ENCODE measurements at places on chromosomes 5 and 9. TPM values are rescaled to one million over a fixed set of nuclear protein-coding genes. Genes with fewer than 3 reads are reported as not detected.

DNA sequence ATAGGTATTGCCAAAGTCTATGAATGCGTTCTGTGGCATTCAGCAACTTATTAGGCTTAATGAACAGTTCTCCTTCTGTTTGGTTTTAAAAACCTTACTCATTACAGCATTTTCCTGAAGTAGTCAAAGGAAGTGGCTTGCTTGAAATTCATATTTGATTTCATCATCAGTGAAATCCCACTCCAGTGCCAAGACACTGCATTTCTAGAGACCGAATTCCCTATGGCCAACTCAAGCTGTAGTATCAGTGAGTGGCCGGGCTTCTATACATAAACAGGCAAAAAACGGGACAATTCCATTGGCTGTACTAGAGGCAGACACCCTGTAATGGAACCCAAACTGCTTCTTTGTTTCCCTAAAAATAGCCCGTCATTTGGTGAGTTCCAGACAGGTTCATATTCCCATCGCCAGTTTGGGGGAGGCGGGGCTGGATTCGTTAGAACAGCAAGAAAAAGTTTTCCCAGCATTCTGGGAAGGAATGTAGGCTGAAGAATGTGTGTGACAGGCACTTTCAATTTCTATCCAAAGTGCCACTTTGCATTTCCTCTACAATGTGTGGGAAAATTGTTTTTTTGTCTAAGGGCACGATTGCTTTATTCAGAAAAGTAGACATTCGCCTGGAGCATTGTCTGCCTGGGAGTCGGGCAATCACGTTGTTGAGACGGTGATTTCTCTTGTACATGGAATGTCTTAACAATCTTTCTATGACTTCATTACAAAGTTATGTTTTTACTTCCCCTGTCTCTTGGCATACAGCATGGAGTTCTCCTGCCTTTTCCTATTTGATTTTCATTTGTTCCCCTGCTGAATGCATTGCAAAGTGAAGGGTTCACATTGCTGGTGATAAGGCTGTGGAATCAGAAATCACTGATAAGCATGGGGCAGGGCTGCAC is 141.8 kb upstream of the MAST4 start:
- no peak for DNase-seq

DNA sequence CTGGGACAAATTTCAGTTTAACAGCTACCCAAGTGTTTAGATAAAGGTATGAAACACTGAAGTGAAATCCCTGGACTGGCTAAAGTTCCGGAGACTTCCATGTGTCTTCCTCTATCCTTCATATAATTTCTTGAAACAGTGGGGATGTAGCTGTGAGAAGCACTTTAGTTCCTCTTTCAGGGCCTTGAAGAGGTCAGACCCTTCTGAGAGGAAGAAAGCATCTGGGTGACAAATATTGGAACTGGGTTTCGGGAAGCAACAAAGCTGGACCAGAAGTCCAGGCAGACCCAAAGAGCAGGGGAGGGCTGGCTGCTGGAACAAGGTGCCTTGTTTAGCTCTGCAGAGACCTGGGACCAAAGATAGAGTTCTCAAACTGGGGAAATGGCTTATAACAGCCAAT is 75.4 kb upstream of the ZFAND5 start:
- no peak for DNase-seq

DNA sequence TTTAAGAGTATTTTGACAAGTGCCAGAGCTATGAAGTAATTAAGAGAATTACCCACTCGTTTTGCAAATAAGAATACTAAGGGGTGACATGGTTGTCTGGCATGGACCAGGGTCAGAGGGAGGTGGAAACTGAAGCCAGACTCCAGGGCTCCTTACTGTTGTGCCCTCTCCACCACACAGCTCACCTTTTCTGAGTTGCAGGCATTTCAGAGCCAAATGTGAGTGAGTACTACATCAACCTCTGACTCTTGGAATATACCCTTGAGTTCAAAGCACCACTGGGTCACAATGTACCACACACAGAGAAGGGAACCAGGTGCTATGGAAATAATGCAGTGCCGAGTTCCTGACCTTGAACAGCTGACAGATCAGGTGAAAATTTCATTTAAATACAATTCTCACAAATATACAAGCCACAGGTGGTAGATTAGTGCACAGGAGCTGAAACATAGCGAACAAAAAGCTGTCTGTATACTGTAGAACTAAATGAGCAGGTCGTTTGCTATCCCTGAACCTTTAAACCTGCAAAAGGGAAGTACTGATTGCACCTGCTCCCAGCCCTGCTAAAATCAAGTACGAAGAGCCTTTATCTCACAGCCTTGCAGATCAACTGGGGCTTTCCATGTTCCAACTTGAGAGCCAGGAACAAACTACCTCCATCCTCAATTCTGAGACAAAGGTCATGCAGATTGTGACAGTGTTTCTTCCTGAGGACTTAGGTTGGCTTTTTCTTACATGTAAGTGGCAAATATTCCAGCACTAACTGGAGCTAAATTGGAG is 57.0 kb downstream of the GOLM1 start:
- no peak for DNase-seq

DNA sequence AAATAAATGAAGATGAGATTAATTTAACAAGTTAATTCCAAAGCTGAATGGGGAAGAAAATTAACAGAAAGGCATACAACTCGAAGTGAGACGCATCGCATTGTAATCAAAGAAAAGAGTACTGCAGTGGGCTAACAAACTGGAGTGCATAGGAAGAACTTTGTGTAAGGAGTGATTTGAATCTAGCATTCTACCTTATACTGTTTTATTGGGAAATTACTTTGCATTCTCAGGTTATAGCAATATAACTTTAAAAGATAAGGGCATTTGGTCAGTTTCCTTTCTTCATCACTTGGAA is 124.5 kb upstream of the TLE4 start:
- DNase-seq, result no peak

DNA sequence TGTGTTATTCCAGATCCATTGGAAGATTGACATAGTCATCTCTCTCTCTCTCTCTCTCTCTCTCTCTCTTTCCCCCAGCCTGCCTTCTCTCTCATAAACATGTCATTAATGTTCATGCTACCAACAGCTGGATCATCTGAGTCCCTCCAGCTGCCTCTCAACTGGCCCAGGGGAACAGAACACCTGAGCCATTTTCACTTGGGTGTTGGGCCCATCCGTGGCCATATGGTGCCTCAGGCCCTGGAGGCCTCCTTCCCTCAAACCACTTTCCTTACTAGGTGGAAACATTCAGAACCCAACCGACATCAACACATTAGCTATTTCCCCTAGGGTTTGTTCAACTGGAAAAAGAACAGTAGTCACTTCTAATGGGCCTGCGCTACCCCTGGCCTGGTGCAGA is 196.2 kb downstream of the FRMD3 start:
- DNase-seq, result no peak

- no peak for DNase-seq
Measured at GRCh38 chr5:13609504-13609903, 335.0 kb downstream of the DNAH5 start.

GRCh38 chr9:117470902-117471301 is 56.0 kb upstream of the ASTN2 start:
- no peak for DNase-seq

GRCh38 chr5:147956842-147957223 is 50.5 kb upstream of the C5orf46 start:
- DNase-seq, result no peak

DNA sequence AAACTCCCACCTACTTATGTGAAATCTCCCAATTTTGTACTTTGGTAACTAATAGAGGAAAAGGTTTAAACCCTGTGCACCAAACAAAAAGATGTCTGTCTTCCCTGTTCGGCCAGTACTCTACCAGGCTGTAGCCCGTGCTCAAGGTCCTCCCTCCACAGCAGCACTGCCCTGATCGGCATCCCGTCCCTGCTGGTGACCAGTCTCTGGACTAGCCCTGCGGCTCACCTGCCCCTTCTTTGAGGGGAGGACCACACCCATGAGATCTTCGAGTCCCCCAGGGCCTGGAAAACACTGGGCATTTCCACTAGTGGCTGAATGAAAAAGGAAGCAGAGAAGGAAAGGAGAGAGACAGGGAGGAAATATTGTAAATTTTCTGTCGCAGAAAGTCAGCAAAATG is 2.8 kb downstream of the GFPT2 start:
- no peak for DNase-seq

- no peak for DNase-seq
Measured at GRCh38 chr5:18003784-18004183, 369.5 kb downstream of the TAF11L14 start.

- no peak for DNase-seq
Measured at GRCh38 chr9:110877374-110877773, 160.9 kb downstream of the LPAR1 start.

DNA sequence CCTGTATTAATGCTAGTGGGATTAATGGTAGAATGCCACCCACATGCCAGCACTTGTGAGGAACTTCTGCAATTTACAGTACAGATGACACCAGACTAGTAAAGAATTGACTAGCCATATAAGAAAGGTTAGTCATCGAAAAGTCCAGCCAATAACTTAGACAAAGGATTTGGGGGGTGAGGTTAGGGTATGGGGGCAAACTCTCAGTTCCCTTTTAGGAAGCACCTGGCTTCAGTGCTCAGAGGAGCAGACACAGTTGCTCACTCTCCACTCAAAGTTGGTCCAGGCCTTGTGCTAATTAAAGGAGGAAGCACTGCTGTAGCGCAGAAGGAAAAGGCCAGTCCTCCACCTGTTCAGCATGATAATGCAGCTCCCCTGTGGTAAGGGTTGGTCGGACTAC is 25.2 kb downstream of the TGFBR1 start:
- DNase-seq, result no peak

DNA sequence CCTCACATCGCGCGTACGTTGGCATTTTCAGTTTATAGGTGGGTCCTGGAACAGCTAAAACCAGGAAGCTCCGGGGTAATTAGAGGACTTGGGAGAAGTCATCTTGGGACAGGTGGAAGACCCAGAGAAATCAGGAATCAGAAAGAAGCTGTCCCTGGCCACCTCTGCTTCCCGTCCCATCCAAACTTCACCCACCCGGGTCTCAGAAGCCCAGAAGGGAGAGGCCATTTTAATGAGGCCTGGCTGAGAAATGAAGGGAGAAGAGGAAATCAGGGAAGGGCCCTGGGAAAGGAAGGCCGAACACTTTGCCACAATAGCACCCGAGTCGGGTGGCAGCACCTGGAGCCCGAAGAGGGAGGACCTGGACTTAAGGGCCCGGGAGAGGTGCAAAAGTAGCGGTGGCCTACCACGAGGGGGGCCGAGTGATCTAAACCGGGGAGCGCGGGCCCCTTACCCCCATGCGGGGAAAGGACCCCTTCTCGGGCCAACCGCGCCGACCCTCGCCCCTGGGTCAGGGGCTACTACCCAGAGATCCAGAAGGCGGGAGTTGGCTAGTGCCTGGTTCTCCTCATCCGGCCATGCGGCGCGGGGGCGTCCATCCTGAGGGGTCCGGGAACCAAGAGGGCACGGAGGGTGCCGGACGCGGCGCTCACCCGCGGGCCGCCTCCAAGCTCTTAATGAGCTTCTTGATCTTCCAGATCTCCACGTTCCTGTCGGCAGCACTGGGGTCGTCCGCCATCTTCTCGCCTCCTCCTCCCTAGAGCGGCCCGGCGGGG is 668 bp downstream of the ETF1 start:
- DNase-seq, result peak; percentile 76

DNA sequence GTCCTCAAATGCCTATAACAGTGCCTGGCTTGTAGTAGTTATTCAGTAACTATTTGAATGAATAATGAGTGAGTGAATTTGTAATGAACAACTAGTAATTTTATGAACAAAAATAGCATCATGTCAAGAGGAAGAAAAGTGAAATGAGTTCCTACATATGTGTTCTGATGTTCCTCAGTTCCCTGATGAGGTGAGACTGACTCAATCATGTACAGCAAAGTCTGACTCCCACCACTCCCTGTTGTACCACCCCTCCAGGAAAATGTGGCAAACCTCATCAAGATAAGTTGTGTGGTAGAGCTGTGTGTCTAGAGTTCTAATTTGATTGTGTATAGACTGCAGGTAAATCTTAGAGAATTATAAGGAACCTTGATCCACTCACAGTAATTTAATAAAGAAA is 201.6 kb downstream of the GOLPH3 start:
- DNase-seq, result no peak

DNA sequence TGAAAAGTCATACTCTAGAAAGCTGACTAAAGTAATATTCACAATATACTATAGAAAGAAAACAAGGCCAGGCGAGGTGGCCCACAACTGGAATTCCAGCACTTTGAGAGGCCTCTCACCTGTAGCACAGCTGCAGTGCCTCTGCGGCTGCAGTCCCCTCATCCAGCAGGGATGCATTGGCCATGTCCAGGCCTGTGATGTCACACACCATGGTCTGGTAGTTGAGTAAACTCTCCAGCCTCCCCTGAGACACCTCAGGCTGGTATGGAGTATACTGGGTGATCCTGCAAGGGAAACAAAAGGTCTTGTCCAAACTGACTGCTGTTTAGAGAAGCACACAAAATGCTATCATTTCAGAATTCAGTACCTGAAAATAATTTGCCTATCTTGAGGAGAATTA is 35.5 kb downstream of the GLDC start:
- no peak for DNase-seq

- DNase-seq, result no peak
Measured at GRCh38 chr9:113011911-113012381, at the start of gene ZNF883. Gene ZNF883, minus strand, starts transcription at chr9:113012192.

GRCh38 chr9:16571127-16571802 is 299.2 kb downstream of the BNC2 start:
- no peak for DNase-seq

GRCh38 chr5:82809420-82810143 is 267.6 kb downstream of the TMEM167A start:
- no peak for DNase-seq

DNA sequence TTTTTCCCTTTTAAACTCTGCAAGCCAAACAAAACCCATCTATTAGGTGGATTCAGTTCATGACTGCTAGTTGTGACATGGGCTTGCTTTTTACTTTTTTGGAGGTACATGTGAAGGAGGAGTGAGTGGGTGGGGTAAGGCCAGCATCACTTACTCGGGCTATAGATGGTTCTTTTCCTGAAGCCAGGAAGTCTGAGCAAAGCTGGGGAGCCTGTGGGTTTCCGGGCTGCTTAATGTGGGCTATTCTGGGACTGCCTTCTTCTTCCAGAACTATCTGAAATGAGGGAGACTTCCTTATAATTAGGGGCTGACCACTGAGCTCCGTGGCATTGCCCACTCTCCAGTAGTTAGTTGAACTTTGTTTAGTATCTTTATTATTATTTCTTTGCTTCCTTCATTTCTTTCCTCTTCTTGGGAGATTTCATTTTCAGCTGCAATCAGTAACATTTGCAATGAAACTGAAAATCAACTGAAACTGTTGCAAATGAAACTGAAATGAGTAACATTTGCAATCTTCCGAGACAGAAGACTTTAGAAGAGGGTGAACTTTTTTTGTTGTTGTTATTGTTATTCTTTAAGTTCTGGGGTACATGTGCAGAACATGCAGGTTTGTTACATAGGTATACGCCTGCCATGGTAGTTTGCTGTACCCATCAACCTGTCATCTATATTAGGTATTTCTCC is 204.9 kb downstream of the LRRC70 start:
- no peak for DNase-seq

- DNase-seq, result no peak
Measured at GRCh38 chr5:10677533-10677932, 83.5 kb downstream of the DAP start.

CRHBP gene
- 3.1 TPM for total RNA-seq

MAMDC4 gene
- 11.0 TPM for total RNA-seq

FNBP1 gene
- total RNA-seq, result 22.6 TPM

PHF24 gene
- 0.57 TPM for total RNA-seq

LCN9 gene
- not detected for total RNA-seq

TUSC1 gene
- 8.9 TPM for total RNA-seq

ELOVL7 gene
- total RNA-seq, result 0.97 TPM

PCDHGA5 gene
- 9.7 TPM for total RNA-seq

CAMSAP1 gene
- 25.5 TPM for total RNA-seq

SLC6A7 gene
- not detected for total RNA-seq

ARAP3 gene
- 22.9 TPM for total RNA-seq

NR4A3 gene
- total RNA-seq, result 22.4 TPM

DRD1 gene
- total RNA-seq, result 0.05 TPM

Measured in cardiac septum (tissue), 1 donor.